ENCODE measurements at places on chromosomes 3 and 15. TPM values are rescaled to one million over a fixed set of nuclear protein-coding genes. Genes with fewer than 3 reads are reported as not detected.

FAM240A gene
- total RNA-seq = not detected

PLA2G4F gene
- not detected for total RNA-seq

CRYGS gene
- total RNA-seq = 3.0 TPM

OXNAD1 gene
- 7.4 TPM for total RNA-seq

- no peak for DNase-seq
Measured at GRCh38 chr3:88141458-88142083, 8.2 kb upstream of the C3orf38 start.

- DNase-seq = no peak
Measured at GRCh38 chr3:125608419-125608818, 13.1 kb upstream of the OSBPL11 start.

DNA sequence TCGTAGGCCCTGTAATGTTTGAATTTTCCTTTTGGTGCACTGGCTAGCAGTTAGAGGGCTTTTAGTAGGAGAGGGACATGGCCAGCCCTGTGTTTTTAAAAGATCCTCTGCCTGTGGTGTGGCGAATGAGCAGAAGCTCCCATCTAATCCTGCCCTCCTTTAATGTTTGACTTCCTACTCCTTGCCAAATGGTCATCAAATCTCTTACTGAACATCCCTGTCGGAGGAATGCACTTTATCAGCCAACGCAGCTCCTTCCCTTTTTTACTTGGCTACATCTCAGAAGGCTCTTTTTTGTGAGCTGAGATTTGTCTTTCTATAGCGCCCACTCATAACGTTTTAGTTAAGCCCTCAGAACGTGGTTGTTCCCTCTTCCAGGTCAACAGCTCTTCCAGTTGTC is 44.8 kb downstream of the MAP2K5 start:
- DNase-seq = no peak

GRCh38 chr15:101625184-101625583 is 27.0 kb downstream of the TM2D3 start:
- DNase-seq = no peak

DNA sequence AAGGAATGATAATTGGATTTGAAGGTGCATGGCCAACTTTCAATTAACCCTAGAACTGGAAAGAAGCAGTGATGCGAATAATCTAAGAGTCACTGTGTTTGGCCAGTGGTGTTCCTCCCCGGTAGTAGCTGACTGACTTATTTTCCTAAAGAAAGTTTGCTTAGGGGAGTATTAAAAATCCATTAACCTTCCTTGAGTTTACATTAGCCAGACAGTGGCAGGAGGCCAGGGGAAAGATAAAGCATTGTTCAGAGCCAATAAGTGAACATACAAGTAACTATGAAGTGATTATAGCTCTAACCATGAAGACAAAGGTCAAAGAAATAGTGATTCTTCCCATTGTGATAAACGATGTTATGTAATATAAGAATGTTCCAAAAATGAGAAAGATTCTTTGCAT is 8.9 kb upstream of the TMEM202 start:
- DNase-seq = no peak

- DNase-seq = no peak
Measured at GRCh38 chr3:50441424-50442217, 61.8 kb downstream of the CACNA2D2 start.

DNA sequence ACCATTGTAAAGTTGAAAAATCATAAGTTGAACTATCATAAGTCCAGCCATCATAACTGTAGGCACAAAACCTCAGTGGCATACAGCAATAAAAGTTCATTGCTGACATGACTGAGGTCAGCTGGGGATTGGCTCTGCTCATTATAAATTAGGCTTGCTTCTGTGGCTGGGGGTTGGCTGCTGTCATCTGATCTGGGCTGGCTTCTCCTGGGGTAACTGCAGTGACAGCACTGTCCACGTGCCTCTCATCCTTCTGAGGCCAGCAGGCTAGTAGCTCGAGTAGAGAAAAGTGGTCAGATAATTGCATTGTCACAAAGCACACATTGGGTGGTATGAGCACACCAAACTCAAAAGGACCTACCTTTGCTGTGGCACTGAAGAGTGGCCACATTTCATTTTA is 31.3 kb downstream of the CMTM7 start:
- DNase-seq = no peak

- no peak for DNase-seq
Measured at GRCh38 chr3:138468886-138469285, 34.5 kb downstream of the ESYT3 start.

DNA sequence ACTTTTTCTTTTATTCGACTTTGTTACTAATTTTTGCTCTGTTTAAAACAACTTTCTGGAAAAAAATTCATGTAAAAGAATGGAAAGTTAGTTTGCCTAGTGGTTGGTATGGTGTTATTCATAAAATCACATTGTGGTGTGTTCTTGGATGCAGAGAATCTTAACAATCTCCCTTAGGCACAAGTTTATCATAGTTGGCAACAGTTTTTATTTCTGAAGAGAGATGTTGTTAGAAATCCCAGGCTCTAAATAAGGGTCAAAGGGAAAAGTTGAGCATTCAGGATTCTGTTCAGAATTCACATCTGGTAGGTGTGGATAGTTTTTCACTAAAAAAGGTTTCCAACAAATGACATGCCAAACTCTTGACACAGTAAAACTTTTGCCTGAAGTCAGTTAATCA is 6.4 kb downstream of the DUT start:
- DNase-seq = no peak

GRCh38 chr15:79311901-79312553 is 1.1 kb downstream of the TMED3 start:
- no peak for DNase-seq

DNA sequence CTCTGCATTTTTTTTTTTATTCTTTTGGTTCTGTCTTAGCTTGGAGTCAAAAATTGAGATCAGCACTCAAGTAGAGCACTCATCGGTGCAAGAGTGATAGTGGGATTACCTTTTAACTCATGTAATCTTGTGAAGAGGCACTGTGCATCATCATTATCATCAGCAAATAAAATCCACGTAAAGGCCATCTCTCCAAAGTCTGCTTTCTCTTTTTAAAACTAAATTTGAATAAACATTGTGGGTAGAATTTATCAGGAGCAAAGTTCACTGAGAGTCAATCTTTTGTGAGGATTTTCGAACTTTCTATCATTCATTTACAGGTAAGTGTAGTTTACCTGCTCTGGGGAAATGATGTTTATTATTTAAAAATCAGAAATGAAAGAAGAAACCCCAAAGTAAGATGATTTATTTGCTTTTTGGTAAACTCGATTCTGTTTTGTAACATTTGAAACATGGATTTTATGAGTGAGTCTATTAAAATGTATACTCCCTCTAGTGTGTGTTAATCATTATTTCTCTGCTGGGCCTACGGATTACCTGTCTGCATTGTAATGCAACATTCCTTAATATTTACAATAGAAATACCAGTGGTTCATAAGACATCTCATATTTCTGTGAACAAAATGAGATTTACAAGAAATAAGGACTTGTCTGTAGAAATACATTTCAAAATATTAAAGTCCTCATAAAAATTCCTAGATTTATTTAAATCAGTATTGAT is 327.7 kb upstream of the NAALADL2 start:
- no peak for DNase-seq
